Stimulated activated naive CD4-positive, alpha-beta T cell treated with Interleukin-2 at 50 U/mL for 16 hours (primary cell): ENCODE measurements at places on chromosomes 13 and 19.
A peak's percentile ranks its signal among the peaks of the same experiment; 100 is the strongest.

DNA sequence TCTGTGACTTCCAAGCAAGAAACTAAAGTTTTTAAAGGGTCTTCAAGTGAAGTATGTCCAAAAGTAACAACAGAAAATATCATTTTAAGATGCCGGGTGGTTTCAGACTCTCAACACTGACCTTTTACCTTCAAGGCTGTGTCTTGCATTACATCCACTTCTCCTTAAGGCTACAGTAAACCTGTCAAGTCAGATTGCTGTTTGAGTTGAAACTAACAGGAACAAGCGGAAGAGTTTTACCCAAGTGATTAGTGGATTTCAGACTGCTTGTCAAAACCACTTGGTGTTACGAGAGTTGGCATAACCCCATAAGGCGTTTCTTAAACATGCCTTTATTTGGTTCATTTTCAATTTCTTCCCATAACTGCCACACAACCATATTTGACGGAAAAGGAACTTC is 283.1 kb downstream of the DCT start:
- DNase-seq, result no peak

DNA sequence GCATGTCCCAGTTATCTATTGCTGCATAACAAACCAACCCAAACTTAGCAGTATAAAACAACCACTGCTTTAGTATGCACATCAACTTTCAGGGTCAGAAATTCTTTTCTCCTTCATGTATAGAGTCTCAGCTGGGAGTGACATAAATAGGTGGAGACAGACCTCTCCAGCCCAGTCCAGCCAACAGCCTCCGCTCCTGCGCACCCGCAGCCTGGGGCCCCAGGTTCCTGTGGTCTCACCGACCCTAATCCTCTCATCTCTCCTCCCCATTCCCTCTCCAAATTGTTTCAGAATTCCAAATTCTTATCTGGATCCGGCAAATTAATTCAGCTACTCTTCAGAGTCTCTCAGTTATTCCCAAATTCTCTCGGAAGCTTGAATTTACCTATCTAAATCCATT is 522 bp upstream of the ATP12A start:
- no peak for DNase-seq

DNA sequence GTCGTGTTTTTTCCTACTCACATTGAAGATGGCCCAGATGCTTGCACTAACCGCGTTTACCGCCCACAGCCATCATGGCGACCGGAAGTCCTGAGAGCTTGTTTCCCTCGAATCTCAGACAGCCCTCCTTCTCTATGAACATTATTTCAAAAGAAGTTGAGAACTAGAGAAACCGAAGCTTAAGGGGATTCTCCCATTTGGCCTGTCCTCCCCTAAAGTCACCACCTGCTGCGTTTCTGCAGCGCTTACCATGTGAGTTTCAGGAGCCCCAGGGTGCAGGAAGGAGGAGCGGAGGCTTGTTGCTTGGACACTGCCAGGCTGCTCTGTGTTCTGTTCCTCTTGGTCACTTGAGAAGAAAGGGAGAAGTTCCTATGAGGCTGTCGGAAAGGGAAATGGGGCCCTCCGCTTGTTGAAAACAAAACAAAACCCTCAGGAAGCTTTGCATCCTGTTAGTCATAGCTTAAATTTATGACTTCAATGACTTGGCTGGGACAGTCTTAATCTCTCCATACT is 6.2 kb downstream of the CARD8 start:
- peak; percentile 79 for DNase-seq

- DNase-seq, result no peak
Observed at GRCh38 chr19:30512176-30513081, 140.2 kb downstream of the ZNF536 start.

- no peak for DNase-seq
Observed at GRCh38 chr19:47104680-47105079, 8.9 kb downstream of the ZC3H4 start.

DNA sequence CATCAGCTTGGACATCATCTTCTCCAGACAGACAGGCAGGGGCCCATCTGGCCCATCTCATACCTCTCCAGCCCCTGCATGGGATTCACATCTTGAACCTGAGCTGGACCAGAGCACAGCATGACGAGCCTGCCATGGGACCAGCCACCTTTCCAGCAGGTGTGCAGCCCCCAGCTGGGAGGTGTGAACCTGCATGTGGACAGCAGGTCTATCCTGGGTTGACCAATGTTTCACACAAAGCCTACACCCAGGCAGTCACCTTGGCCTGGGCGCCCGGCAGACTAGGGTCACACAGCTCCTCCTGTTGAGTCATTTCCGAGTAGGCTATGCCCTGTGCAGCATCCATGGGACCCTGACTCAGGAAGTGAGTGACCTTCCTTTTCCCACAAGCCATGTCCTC is 41.4 kb downstream of the MAU2 start:
- DNase-seq, result no peak

- no peak for DNase-seq
Observed at GRCh38 chr13:104024416-104025170, 958.4 kb upstream of the SLC10A2 start.

DNA sequence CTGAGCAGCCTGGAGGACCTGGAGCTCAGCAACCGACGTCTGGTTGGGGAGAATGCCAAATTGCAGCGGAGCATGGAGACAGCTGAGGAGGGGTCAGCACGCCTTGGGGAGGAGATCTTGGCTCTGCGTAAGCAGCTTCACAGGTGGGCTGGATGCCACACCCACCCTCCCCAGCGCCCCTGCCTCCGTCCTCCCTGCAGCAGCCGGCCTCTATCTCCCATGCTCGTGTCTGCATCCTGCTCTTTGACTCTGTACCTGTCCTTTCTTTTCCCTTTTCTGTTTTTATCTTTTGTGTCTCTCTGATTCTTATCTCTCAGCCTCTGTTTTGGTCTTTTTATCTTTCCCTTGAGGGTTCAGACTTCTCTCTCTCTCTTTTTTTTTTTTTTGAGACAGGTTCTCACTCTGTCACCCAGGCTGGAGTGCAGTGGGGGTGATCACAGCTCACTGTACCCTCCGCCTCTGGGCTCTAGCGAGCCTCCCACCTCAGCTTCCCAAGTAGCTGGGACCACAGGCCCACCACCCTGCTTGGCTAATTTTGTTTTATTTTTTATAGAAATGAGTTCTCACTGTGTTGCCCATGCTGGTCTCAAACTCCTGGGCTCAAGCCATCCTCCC is 10.1 kb downstream of the KASH5 start:
- no peak for DNase-seq

DNA sequence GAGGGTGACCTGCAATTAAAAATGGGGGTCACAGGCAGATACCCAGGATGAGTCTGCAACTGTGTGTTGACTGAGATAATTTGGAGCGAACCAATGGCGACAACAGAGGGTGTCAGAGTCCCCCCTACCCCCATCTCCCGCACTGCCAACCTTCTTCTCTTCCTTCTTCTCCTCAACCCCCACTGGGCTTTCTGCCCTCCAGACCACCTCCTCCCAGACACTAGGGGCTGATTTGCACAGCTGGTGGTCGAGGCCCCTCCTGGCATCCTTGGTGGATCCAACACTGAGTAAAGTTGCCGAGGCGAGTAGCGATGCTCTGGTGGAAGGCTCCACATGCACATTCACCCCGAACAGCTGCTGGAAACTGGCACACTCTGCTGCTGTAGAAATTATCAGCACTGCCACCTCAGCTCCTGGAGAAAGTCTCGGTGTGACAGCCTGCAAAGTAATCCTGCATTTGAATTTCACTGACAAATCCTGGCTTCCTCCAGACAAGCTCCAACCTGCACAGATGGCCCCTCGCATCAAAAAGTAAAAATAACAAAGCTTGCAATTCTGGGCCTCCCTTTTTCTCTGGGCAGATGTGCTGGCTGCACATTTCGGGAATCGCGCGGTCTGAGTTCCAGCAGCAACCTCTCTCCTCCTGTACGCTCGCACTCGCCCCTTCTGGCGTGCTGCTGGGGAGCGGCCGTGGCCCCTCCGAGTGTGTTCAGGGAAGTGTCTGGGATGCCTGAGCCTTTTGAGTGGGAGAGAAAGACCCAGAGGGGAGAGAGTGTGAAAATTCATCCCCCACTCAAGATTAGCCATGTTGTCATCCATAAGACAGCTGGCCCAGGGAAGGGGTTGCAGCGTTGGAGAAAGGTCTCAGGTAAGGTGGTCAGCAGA is 28.5 kb downstream of the CCNE1 start:
- no peak for DNase-seq
